ENCODE measurements at places on chromosomes 3 and 15.
A peak's percentile ranks its signal among the peaks of the same experiment; 100 is the strongest.

DNA sequence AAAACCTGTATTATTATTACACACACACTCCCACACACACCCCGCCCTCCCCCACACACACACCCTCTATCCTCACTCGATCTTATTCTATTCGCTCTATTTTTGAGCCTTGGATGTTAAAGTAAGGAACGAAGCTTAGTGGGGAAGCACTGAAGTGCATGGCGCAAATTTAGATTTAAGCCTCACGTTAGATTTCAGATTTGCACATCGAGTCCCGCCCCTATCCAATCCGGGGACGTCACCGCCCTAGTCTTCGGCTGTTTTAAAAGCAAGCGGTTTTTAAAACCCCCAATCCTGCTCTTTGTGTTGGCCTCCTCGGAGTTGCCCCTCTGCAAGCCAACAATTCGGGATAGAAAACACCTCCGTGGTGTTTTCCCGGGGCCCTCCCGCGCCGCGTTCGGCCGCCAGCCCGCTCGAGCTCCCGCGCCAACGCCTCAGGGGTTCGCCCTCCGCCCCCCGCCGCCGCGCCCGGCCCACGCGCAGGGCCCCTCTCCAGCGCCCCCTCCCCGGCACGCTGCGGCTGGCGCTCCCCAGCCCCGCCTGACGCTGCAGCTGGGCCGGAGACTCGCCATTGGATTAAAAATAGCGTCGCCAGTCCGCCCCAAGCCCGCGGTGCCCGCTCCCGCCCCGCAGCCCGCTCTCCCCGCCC lies at the start of gene USP13:
USP13 (plus strand) TSS at position 594 of the 649 bp plus-strand sequence. CDS start 186 bp downstream, outside the sequence.
- DNase-seq: peak; percentile 16

DNA sequence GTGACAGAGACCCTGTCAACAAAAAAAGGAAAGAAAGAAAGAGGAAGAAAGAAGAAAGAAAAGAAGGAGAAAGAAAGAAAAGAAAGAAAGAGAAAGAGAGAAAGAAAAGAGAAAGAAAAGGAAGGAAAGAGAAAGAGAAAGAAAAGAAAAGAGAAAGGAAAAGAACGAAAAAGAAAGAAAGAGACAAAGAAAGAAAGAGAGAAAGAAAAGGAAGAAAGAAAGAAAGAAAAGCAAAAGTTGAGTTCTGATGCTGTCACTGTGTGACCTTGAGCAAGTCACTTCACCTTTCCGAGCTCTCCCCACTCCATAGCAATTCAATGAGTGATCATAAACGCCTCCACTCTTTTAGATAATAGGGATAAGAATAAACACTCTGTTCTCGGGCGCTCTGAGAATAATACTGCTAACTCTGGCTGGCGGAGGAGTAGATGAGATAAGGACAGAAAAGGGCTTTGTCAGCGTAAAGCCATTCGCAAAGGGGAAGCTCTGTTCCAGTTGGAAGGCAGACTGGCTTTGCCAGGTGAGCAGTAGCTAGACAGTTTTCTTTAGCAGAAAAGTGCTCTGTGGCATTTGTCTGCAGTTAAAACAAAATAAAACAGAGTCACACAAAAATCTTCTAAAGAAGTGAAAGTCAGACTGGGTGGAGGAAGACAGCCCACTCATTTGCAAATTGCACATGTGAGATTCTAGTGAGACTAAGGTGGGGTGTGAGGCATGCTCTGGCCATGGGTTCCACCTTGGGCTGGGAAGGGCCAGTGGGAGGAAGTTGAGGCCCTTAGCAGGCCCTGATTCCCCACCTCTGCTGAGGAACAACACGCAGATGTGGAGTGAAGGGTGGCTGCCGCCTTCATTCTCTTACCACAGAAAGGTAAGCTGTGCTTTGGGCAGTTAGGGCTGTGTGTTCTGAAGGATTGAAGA lies 9.6 kb upstream of the FLNB start:
- DNase-seq: no peak

DNA sequence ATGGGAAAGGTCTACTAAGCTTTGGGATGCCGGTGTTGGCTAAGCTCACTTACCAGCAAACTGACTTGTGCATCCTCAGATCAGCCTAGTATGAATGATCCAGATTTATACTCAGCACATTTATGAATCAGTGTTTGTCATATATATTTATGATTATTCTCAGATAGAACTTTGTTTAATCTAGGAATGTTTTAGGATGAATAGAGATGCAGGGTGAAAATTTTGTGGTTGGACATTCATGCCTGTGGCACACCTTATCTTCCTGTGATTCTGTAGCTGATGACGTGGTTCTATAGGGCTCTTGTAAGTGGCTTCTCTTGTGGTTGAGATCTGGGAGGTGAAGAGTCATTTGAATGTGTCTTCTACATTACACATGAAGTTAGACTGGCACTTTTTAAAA lies 11.4 kb downstream of the CDIN1 start:
- no peak for DNase-seq

- no peak for DNase-seq
Observed at GRCh38 chr3:14510838-14511622, 29.1 kb downstream of the GRIP2 start.

GRCh38 chr3:170171563-170171962 lies 10.0 kb downstream of the PHC3 start:
- no peak for DNase-seq

GRCh38 chr3:141728355-141728892 lies 9.7 kb upstream of the RNF7 start:
- no peak for DNase-seq

DNA sequence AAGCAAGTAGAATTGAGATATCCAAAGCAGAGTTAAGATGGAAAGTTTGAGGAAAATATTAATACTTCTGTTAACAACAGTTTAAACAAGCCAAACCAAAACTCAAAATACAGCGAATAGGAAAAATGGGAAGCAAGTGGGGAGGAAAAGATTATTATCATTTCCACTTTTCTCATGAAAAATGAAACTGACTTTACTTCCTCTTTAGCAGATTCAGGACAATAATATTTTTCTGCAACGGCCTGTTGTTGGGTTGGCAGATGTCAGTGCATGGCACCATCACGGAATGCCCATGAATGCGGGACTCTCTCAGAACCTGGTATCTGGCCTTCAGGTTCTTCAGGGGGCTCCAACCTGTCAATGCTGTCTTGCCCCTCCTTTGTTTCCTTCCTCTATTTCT lies 11.1 kb downstream of the ANKUB1 start:
- no peak for DNase-seq

DNA sequence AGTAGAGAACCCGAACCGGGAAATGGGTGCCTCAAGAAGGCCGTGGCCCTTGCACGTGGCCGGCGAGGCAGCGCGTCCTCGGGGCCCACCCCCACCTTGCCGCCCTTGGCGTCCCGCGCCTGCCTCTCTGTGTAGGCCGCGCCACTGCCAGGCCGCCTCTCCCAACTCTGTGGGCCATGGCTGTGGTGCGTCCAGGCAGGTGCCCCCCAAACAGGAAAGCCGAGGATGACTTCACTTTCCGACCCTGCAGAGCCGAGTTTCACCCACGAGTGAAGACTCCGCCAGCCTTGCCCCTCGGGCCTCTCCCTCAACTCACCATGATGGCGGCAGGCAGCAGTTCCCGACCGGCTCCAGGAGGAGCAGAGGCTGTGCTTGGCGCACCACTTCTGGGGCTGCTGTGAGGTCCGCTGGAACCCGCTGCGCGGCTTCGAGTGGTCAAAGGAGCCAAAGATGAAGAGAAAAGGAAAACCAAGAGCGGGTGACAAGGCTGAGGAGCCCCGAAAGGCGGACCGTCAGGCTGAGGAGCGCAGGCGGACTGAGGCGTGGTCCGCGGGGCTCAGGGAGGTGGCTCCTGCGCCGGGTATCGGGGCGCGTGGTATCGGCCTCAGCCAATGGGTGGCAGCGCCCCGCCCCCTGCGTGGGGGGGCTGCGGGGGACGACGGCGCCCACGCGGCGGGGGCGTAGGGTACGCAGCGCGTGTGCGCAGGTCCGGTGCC lies at the start of gene DAZL:
DAZL (minus strand) TSS at position 537 of the 716 bp plus-strand sequence; CDS start at position 319, 218 bp downstream.
- no peak for DNase-seq

GRCh38 chr15:67148196-67148701 lies 82.8 kb downstream of the SMAD3 start:
- no peak for DNase-seq

DNA sequence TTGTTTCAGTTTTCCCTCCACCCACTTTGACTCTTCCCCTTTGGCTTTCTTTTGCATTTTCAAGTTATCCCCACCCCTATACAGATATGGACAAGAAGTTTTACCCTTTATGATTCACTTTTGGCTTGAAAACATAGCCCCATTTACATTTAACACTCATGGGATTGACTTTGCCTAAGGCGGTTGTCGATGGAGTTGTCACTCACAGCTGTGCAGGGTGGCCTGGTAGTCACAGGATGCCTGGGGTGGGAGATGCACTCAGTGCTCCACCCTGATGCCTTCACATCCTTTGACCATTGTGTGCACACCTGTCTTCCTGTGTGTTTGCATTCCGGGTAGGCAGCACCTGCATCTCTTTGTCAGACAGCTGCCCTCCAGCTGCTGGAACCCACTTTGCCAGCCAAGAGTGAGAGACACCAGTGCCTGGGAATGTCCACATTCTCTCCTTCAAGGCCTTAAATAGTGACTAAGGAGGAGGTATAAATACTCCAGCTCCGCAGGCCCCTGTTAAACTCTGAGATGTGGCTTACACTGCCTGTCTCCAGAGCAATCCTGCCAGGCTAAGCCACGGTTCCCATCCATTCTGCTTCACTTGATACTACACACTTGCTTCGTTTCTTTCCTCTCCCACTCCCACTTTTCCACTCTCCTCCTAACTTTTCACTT lies 191.5 kb upstream of the SLC24A5 start:
- no peak for DNase-seq

GRCh38 chr3:157239082-157239704 lies 79.2 kb upstream of the CCNL1 start:
- peak; percentile 36 for DNase-seq

GRCh38 chr3:100057716-100058575 lies 56.4 kb downstream of the FILIP1L start:
- no peak for DNase-seq

DNA sequence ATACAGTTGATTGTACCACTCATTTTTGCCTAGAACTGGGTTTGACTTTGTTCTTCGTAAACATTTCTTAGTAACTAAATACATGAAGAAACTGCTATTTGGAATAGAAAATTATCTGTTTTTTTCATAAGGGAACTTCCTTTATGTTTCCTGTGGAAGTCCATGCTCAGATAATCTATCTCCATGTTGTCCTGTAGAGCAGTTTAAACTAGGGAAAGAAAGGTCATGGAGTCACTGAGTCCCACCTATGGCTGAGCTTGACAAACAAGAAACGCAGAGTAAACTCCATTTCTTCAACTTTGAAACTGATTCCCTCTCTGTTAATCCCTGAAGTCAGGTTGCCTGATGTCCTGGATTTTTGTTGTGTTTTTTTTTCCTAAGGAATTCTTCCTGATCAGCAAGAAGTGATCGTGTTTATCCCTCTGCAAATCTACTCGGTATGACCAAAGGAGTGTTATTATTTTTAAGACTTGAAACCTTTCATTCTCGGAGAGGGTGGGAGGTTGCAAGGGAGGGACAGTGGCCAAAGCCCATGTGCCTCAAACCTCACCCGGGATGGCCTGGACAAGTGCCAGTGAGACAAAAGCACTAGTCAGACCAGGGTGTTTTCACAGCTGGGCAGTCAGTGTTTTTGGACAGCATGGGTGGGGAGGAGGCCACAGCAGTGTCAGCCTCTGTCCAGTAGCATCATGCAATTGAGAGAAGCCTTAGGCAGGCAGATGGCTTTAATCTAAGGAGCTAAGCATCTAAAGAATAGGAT lies 129.8 kb upstream of the PHLDB2 start:
- no peak for DNase-seq

GRCh38 chr3:68957895-68958294 lies 25.5 kb upstream of the TAFA4 start:
- no peak for DNase-seq

DNA sequence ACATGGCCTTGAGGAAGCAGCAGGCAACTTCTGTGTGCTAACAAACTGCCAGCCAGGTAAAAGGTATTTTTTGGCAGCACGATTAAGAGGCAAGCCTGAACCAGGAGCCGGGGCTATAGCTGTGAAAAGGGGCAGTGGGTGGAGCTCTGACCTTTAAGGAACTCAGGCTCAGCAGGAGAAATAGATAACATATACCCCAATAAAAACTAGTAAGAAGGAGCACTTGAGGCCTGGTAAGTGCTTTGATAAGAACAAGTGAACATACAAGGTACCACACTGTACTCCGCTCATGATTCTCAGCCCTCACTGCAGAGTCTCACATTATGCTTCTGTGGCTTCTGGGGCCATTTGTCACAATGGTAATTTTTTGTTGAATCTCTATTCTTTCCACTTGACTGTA lies 5.4 kb downstream of the FYCO1 start:
- DNase-seq: no peak

- no peak for DNase-seq
Observed at GRCh38 chr15:88342666-88343065, 86.1 kb upstream of the NTRK3 start.

DNA sequence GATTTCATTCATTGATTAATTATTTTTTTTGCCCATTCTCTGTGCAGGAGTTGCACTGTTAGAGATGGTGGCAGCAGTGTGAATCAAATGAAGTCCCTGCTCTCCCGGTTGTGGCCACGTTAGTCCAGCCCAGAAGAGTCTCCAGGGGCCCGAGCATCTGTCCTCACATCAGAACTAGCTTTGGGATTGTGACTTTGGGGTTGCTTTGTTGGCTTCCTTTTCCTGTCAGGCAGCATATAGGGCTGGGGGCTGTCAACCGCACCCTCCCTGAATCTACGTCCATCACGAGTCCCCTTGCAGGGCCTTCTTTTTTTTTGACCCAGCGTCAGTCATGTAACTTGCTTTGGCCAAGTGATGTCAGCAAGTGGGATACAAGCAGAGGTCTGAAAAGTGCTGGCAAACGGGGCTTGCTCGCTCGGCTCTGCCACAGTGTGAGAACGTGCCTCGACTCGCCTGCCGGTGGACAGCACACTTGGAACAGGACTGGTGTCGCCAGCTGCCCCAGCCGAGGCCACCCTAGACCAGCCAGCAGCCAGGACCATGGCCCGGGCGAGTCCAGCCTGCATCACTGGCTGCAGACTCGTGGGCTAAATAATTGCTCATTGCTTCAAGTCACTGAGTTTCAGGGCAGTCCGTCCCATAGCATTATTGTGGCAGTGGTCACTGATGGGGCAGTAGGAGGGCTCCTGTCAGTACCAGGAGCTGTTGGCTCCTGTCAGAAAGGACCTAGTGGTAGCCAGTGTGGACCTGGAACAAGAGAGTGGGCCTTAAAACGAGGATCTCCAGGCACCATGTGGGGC lies 151.6 kb upstream of the MEF2A start:
- DNase-seq: no peak

GRCh38 chr3:119657887-119658702 lies 2.3 kb downstream of the POPDC2 start:
- no peak for DNase-seq

DNA sequence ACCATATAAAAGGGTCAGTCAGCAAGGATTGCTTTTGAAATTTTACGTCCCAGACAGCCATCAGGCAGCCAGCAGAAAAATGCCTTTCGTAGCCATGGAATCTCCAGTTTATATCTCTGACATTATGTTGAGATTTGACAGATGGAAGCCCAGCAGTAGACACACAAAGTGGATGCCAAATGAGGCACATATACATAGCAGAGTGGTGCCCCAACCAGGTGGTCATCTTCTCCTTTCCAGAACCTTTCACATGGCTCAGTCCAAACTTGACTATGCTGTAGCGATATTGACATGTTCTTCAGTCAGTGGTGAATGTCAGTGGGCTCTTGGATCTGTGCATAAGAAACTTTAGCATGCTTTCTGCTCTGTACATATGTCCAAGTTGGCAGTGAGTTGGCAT lies 123.3 kb upstream of the GBE1 start:
- DNase-seq: no peak

- DNase-seq: no peak
Observed at GRCh38 chr3:195171093-195171873, 99.7 kb downstream of the XXYLT1 start.

- DNase-seq: no peak
Observed at GRCh38 chr3:71662568-71662967, 62.6 kb downstream of the EIF4E3 start.
